Uterus (tissue), 4 donors: ENCODE measurements at places on chromosomes 13 and 19.

GRCh38 chr13:45781553-45782326, 69.8 kb downstream of the SIAH3 start:
- peak; percentile 16 for DNase-seq
- H3K4me3 ChIP-seq: no peak overlapping the region
- no peak overlapping the region for H3K27ac ChIP-seq
- H3K27me3 ChIP-seq: no peaks in the 10 kb centered on the region

DNA sequence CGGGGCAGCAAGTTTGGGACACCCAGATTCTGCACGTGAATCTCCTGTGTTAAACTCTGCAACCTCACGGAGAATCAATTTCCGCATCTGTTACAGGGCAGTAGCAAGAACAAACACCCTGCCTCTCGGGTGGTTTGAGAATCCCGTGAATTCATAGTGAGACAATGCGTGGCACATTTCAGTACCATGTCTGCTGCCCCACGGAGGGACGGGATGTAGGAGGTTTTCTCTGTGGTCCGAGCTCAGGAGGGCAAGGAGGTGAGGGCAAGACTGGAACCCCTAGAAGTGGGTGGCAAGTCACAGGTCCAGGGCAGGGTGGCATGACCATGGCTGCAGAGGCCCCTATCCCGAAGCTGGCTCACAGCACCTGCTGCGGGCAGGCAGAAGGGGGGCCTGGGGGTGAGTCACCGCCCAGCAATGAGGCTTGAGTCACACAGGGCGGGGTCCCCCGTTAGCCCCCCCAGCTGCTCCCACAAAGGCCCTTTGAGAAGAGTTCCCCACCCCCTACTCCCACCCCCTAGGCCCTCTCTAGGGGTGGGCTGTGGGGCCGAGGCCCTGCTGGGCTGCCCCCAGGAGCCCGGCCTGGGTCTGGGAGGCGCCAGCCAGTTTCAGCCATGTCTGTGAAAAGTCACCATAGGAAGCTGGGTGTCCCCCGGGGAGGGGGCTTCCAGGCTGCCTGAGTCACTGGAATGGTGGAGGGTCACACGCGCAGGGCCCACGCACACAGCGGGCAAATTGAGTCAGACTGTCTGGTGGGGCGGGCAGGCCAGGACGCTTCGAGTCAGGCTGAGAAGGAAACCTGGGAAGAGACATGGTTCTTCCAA, 25.8 kb upstream of the NANOS3 start:
- peak; percentile 95 for DNase-seq
- H3K4me1 ChIP-seq: peaks cover 35% of the 10 kb centered on the region
- H3K36me3 ChIP-seq: no peaks in the 10 kb centered on the region
- peak overlapping the region; percentile 100 for H3K27ac ChIP-seq

GRCh38 chr19:55418185-55418584, 10.6 kb upstream of the UBE2S start:
- no peak overlapping the region for H3K27ac ChIP-seq
- no peaks in the 10 kb centered on the region for H3K4me1 ChIP-seq
- H3K27me3 ChIP-seq: no peaks in the 10 kb centered on the region
- H3K36me3 ChIP-seq: no peaks in the 10 kb centered on the region
- H3K4me3 ChIP-seq: no peak overlapping the region

DNA sequence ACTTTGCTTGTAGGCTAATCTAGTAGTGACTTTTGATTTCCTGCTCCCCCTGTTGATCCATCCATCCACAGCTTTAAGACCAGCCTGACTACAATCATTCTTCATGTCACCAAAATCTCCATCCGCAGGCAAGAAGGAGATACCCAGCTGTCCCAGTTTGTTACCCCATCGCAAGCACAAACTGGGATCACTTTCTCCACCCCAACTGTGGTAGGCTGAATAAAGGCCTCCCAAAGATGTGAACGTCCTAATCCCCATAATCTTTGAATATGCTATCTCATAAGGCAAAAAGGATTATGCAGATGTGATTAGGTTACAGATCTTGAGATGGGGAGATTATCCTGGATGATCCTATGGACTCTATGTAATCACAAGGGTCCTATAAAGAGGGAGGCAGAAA, 202.0 kb downstream of the ENOX1 start:
- no peaks in the 10 kb centered on the region for H3K27me3 ChIP-seq
- no peaks in the 10 kb centered on the region for H3K4me1 ChIP-seq
- no peak overlapping the region for H3K27ac ChIP-seq
- H3K36me3 ChIP-seq: no peaks in the 10 kb centered on the region
- no peak overlapping the region for H3K4me3 ChIP-seq

GRCh38 chr13:85140192-85140591, 659.0 kb downstream of the SLITRK6 start:
- H3K4me1 ChIP-seq: no peaks in the 10 kb centered on the region
- no peak overlapping the region for H3K27ac ChIP-seq
- no peaks in the 10 kb centered on the region for H3K27me3 ChIP-seq
- H3K4me3 ChIP-seq: no peak overlapping the region
- DNase-seq: no peak

DNA sequence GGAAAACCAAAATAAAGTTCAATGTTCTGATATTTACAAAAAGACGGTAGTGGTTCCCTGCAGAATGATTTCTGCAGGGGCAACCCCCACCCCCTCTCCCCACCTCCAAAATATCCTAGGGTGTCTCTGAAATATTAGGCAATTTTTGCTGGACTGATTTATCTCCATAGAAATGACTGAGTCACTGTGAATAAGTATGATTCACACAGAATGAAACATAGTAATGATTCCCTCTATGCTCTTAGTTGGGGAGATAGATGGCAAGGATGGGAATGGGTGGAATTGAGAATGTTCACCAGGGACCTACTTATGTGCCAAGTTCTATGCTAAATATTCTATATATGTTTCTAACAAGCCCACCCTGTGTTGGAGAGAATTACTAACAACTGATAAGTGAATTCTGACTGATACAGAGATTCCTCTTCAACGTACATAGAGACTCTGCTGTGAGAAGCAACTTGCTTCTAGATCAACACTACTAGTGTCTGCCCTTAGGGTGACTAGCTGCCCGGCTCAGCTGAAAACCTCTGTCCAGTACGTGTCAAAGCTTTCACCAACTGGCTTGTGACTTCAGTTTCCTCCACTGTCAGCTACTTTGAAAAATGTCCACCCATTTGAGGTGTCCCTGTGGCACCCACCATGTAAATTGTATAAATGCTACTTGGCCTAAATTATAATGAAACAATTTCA, 38.4 kb upstream of the RAP2A start:
- H3K36me3 ChIP-seq: no peaks in the 10 kb centered on the region
- no peak overlapping the region for H3K4me3 ChIP-seq
- no peaks in the 10 kb centered on the region for H3K4me1 ChIP-seq
- DNase-seq: no peak
- no peaks in the 10 kb centered on the region for H3K27me3 ChIP-seq
